ENCODE measurements at places on chromosomes 5 and 9.
A peak's percentile ranks its signal among the peaks of the same experiment; 100 is the strongest.

DNA sequence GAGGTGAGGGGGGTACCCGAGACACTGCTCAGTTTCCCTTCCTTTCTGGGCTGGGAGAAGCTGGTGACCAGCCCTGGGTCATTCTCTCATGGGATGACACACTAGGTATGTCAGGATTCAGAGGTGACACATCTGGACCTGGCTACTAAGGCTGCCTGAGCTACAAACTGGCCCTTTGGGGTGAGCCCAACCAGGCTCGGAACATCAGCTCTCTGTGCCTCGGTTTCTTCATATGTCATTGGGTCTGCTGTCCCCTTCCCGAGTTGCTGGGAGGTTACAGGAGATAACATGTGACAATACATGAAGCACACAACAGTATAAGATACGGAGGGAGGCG is 11.8 kb downstream of the CARD19 start:
- DNase-seq: no peak

DNA sequence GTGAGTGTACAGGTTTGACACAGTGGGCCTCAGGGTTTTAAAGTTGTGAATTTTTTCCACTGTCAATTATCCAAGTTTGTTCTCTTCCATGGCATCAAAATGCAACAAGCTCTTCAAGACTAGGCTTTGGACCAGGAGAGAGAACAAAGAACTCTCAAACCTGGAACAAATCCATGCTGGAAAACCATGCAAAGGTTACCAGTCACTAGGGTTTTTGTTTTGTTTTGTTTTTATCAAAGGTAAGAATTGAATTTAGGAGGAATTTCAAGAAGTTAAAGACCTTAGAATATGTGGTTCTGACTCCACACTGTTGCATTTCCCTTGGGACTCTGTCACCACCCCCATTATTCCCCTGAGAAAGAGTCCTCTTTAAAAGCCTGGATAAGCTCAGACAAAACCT is 191.1 kb upstream of the PIK3R1 start:
- DNase-seq: no peak

GRCh38 chr5:115578657-115579056 is 23.6 kb downstream of the TICAM2 start:
- DNase-seq: no peak

GRCh38 chr9:87599901-87600610 is 102.4 kb downstream of the DAPK1 start:
- DNase-seq: no peak

DNA sequence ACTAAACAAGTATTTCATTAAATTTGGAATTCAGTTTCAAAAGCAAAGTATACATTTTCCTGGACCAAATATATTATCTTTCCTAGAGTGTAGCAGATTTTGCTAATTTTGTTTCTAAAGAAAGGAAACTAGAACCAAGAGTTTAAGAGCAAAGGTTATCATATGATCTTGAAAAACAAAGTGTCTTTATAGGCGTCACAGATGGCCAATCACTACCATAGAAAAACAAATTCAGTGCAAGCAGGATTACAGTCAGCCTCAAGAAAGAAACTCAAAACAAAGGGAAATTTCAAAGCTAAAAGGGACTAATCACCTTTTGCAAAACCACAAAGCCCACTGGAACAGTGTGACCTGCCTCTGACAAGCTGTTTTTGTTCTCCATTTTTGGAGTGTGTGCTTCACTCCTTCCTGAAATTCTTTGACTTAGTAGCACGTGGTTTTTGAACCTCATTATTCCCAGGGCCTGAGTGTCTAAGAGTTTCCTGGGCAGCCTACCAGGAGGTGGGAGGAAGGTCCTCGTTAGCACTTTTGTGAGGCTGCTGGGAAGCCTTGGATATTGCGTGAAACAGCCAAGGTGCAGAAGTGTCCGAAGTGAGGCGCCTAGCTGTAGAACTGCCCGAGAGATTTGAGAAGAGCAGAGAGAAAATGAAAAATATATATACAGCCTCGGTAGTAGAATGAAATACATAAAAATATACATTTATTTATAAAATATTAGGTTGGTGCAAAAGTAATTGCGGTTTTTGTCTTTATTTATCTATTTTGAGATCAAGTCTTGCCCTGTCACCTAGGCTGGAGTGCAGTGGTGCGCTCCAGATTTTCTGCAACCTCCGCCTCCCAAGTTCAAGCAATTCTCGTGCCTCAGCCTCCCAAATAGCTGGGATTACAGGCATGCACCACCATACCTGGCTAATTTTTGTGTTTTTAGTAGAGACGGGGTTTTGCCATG is 246.1 kb downstream of the MARCHF11 start:
- no peak for DNase-seq

- DNase-seq: peak; percentile 30
These were observed 174.9 kb downstream of the ROR2 start for GRCh38 chr9:91775011-91775707.

DNA sequence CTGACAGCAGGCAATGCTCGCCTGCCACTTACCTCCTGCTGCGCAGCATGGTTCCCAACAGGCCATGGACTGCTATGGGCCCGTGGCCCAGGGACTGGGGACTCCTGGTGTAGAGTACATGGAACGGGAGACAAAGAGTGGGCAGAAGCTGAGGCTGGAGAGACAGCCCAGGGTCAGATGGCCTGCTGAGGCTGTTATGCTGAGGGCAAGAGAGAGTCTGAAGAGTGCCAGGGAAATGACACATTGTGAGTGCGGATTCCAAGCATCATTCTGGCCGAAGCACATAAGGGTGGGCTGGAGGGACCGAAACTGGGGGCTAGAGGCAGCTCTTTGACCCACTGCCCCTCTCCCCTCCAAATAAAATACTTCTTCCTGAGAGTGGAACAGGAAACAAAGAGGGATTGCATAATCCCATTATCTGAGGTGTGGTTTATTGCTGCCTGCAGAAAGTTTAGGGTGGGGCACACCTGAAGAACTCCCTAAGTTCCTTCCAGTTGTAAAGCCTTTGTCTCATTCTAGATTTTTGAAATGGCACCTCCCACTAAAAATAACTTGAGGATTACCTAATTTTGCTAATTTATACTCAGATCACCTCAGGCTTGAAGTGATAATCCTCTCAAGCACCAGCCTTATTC is 158.1 kb downstream of the ATP10B start:
- DNase-seq: no peak

- no peak for DNase-seq
These were observed 45.4 kb upstream of the LIFR start for GRCh38 chr5:38601863-38602298.

DNA sequence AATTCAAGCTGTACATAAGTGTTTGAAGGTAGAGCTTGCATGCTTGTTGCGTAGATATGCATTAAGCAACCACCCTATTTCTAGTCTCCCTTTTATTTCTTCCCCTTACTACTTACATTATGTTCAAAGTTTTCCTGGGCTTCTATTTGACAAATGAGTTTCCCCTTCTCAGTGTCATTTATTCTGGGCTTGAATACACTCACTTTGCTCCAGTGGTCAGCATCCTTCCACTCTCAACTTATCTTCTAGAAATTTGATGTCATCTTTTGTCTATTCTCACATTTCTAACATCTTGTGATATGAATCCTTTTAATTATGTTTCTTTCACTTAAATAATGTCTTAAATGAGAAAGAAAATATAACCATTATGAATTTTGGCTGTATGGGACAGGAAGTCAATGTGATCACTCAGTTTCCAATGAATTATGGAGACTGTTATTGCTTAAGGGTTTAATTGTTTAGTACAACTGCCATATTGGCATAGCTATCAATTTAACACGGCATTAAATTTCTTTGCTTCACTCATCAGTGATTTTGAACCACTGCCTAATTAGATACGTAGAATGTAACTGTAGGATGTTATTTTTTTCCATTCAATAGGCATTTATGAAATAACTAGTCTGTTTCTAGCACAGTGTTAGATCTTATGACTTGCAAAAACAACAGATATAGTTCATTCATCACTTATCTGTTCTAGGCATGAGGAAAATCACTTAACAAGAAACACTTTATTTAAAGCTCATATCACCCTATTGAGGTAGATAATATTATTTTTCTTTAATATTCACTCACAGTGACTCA is 105.5 kb upstream of the CDH12 start:
- no peak for DNase-seq

DNA sequence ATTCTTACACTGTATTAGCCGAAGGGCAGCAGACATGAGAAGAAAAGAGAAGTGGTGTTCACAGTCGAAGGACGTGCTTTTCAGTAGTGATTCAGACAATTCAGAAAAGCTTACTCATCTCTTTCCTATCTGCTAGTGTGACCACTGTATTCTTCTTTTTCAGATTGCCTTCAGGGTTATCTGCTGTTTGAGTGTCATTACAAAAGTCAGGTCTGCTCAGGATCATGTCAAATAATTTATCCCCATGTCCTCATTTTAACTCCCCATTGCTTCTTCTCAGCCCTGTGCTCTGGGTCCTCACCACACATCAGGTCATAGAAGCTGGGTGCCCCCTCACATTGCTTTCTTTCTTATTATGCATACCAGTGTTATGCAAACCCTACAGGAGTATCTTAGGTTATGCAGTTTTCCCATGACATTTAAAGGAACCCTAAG is 394.0 kb downstream of the CETN3 start:
- DNase-seq: no peak

DNA sequence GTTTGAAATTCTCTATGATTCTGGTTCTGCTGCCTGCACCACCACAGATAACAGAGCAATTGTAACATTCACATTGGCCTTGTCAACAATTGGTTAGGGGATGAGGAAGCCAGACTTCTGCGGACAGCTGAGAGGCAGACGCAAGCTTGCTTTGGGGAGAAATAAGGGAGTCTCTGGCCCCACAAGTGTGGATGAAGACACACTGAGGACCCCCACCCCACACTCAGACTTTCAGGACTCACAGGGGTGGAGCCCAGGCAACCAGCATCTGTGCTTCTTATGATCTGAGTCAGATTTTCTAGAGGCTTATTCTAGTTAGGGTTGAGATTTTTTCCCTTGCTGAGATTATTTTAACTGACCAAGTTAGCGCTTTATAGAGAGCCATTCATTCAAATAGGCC is 140.3 kb upstream of the IRX2 start:
- DNase-seq: no peak

DNA sequence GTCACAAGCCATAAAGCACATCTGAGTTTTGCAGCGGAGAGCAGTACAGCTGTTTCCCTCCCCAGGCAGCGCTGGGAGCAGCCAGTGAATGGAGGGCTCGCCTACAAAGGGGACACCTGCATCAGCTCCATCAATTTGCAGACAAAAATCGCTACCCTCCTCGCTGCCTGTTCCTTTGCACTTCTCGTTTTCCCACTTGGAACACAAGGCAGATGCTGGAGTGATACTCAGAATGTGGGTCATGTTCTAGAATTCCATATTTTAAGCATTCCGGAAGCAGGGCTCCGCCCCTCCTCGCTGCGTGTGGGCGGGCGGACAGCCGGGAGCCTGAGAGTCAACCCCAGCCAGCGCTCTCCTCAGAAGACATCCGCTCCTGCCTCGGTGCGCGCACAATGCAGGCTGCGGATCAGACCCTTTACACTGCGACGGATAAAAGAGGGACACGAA is 92.1 kb downstream of the LMNB1 start:
- no peak for DNase-seq

GRCh38 chr5:112895682-112896081 is 26.3 kb downstream of the REEP5 start:
- no peak for DNase-seq

- no peak for DNase-seq
These were observed 8.8 kb upstream of the TGFBI start for GRCh38 chr5:136020001-136020382.

GRCh38 chr5:35161652-35162273 is 68.5 kb downstream of the PRLR start:
- DNase-seq: no peak

- no peak for DNase-seq
These were observed 30.5 kb upstream of the ERBIN start for GRCh38 chr5:65895891-65896290.

DNA sequence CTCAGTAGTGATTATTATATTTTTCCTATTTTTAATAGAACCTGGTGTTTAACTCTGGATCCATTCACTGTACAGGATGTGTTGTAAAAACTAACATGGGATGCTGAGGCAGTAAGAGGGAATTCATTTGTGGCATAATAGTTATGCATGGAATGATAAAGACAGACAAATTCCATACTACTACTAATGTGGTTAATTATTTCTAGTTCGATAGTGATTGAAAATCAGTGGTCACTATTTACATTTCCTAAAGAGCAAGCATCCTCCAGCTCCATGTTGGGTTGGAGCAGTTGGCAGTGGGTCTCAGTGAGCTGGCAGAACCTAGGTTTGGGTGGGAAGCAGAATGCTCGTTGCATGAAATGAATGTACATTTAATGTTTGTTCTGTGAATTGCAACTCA is 122.6 kb downstream of the SAXO1 start:
- DNase-seq: no peak

DNA sequence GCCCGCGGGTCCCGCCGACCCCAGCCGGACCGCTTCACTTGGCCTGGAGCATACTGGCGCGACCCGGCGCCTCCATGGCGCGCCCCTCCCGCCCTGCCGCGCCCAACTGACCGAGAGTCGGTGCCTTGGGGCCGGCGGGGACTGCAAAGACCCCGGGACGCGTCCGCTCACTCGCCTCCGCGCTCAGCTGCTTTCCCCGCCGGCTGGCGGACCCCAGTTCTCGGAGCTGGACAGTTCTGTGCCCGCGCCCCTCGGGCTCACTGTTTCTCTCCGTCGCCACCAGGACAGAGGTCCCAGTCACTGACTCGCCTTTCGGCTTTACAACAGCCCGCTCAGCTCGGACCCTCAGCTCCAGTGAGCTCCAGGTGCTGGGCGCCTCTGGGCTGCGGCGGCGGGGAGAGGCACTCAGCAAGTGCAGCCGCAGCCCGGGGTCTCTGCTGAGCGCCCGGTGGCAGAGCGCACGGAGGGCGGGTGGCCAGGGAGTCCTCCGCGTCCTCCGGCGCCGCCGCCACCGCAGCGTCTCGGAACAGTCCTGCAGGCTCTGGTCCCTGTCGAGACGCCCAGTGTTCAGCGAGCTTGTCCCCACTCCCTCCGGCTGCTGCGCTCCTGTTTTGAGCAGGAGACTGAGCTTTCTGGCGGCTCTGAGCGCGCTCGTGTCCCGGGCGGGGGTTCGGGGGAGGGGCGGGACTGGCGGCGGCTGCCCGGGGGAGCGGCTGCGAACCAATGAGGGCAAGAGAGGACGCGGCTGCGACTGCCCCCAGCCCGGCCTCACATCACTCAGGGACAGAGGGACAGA is at the start of gene SMIM32:
Gene SMIM32 (minus strand): TSS at position 637 of the 796 bp plus-strand sequence. CDS start 638 bp downstream, outside the sequence.
- DNase-seq: no peak

DNA sequence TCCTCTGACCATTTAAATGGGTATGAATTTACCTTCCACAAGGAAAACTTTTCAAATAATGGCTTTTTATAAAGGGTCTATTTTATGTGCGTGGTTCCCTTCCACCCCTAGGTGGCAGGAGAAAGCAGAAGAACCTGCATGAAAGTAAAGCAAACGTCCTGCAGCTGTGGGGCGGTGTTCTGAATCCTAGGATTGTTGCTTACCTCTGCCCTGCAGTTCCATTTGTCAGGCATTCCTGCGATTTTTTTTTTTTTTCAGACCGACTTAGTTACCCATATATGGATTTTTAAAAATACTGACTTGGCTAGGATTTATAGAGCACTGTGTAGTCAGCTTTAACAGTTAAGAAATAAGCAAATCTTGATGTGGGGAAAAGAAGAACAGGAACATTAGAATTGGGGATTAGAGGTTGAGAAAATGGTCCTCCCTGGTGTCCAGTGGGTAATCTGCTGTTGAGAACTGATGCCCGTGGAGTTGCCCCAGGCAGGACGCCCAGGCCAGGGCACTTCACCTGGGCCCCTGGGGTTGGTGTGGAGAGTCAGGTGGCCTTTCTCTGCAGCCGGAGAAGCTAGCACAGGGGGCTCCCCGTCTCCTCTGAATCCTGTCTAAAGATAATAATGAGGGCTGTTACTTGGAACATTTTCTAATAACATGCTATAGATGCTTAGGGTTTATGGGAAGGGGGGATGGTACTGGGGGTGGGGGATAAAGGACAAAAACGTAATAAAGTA is 30.4 kb upstream of the LTC4S start:
- peak; percentile 57 for DNase-seq

- DNase-seq: no peak
These were observed 23.1 kb upstream of the NSMF start for GRCh38 chr9:137482094-137482781.

Measured in iPS DF 19.7 (cell line).